PC-9 (cell line): ENCODE measurements at places on chromosomes 6 and 20. TPM values are rescaled to one million over a fixed set of nuclear protein-coding genes. Genes with fewer than 3 reads are reported as not detected.

DNA sequence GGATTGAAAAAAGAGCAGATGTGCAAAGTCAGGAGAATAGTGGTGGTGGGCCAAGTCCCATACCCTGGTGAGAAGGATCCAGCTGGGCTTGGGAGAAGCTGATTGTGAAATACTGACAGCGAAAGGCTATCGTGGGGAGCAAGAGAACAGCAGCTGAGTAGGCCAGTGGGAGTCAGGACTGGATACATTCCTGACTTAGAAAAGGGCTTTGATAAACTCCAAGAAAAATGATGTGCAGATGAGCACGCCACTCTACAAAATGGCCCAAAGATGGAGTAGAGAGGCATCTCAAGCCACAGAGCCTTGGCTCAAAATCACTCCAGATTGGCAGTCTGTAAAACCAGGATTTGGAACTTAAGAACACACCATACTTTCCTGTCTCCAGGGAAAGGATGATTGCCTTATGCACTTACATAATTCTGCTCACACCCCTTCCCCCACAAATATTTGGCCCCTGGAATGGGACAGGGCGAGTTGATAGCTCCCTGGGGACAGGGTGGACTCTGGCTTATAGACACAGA, 578.7 kb downstream of the MAFB start:
- no peak overlapping the region for H3K27ac ChIP-seq
- no peaks in the 10 kb centered on the region for H3K4me1 ChIP-seq
- H3K4me3 ChIP-seq: no peak overlapping the region
- no peaks in the 10 kb centered on the region for H3K36me3 ChIP-seq
- peaks cover 25% of the 10 kb centered on the region for H3K27me3 ChIP-seq

DNA sequence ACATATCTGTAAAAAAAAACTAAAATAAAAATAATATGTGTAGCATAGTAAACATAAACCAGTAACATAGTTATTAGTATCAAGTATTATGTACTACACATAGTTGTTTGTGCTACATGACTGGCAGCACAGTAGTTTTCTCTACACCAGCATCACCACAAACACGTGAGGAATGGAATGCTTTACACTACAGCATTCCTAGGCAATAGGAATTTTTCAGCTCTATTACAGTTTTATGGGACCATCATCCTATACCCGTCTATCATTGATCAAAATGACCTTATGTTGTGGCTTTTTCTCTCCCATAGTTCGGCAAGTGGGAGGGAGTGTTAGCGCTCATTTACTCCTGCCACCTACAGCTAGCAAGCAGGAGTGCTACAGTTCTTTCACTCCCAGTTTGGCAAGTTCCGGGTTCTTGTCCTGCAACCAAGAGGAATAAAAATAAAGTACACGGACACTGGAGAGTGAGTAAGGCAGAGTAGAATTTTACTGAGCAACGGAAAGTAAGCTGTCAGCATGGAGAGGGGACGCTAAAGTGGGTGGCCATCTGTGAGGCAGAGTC, 196.8 kb upstream of the HSF2 start:
- no peak for DNase-seq
- H3K27ac ChIP-seq: no peak overlapping the region
- H3K27me3 ChIP-seq: no peaks in the 10 kb centered on the region
- H3K4me1 ChIP-seq: no peaks in the 10 kb centered on the region
- H3K36me3 ChIP-seq: no peaks in the 10 kb centered on the region
- H3K4me3 ChIP-seq: no peak overlapping the region

GRCh38 chr20:46865824-46866223, 28.8 kb upstream of the EYA2 start:
- H3K36me3 ChIP-seq: no peaks in the 10 kb centered on the region
- peaks cover 14% of the 10 kb centered on the region; the same call in 1 of the 2 replicates for H3K27me3 ChIP-seq
- H3K4me3 ChIP-seq: no peak overlapping the region
- DNase-seq: no peak

DNA sequence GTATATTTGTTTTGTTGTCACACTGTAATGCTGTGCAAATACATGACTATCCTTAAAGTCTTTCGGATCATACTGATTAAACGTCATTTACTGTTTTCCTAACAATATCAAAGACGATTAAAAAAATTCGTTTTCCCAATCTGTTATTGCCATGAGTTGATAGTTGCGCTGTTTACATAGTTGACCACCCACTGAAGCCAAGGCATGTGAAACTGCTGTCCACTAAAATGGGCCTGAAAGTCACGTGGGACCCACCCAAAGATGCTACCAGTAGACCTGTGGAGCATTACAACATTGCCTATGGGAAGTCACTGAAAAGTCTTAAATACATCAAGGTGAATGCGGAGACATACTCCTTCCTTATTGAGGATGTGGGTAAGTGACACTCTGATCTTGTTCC, 28.1 kb downstream of the FNDC1 start:
- DNase-seq: no peak
- H3K27ac ChIP-seq: no peak overlapping the region
- no peaks in the 10 kb centered on the region for H3K36me3 ChIP-seq
- no peaks in the 10 kb centered on the region for H3K4me1 ChIP-seq
- no peak overlapping the region for H3K4me3 ChIP-seq
- H3K27me3 ChIP-seq: peaks cover 87% of the 10 kb centered on the region

DNA sequence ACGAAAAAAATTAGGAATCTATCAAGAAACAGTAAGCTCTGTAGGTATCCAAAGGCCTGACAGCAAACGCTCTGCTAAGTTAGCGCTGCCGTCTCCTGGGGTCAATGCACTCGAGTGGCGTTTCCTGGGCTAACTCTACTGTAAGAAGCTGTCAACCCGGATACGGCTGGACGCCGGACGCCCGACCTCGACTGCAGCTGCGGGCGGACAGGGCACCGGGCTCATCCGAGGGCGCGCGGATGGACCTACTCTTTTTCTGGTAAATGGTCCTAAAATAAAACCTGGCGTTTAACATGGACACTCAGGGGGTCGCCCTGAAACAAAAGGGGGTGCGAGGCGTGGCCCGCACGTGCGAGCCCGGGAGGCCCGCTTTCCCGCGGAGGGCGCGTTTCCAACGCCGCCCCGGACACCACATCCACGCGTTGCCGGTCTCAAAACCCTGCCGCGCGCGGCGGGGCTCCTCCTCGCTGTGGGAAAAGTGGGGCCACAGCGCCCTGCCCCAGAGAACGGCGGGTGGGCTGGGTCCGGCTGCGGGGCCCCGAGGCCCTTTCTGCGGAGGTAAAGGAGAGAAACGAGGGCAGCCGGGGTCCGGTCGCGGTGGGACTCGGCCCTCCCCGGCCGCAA, 537 bp downstream of the TCP1 start:
- H3K4me1 ChIP-seq: peaks cover 25% of the 10 kb centered on the region
- peak overlapping the region; percentile 45 for H3K27ac ChIP-seq
- peak overlapping the region; percentile 86 for H3K4me3 ChIP-seq
- no peak for DNase-seq
- H3K36me3 ChIP-seq: peaks cover 38% of the 10 kb centered on the region

DNA sequence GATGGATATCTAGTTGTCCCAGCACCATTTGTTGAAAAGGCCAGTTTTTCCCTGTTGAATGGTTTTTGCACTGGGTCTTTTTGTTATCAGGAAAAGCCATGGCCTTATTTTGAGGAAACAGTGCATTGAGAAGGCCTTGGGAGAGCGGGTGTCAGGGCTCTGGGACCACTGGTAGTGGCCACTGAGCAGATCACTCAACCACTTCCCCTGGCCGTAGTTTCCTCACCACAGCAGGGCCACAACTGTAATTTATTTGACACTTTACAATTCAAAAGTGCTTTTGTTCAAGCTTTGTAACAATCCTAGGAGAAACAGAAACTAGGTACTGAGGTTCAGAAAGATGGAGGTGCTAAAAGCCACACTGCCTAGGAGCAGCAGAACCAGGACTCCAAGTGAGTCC, 281.8 kb downstream of the GMDS start:
- H3K4me1 ChIP-seq: no peaks in the 10 kb centered on the region
- DNase-seq: no peak

- no peak for DNase-seq
- no peaks in the 10 kb centered on the region for H3K27me3 ChIP-seq
- no peak overlapping the region for H3K27ac ChIP-seq
- H3K4me1 ChIP-seq: no peaks in the 10 kb centered on the region
Observed at GRCh38 chr6:148001844-148002642, 340.6 kb upstream of the SASH1 start.

GRCh38 chr6:733431-734219, 40.7 kb upstream of the EXOC2 start:
- no peaks in the 10 kb centered on the region for H3K4me1 ChIP-seq
- H3K36me3 ChIP-seq: no peaks in the 10 kb centered on the region
- H3K27me3 ChIP-seq: peaks cover 20% of the 10 kb centered on the region
- no peak overlapping the region for H3K27ac ChIP-seq

- no peaks in the 10 kb centered on the region for H3K27me3 ChIP-seq
- no peak overlapping the region for H3K27ac ChIP-seq
Observed at GRCh38 chr6:18488526-18489270, 101.5 kb downstream of the RNF144B start.

- no peak for DNase-seq
- H3K36me3 ChIP-seq: no peaks in the 10 kb centered on the region
- no peaks in the 10 kb centered on the region for H3K4me1 ChIP-seq
- H3K27ac ChIP-seq: no peak overlapping the region
Observed at GRCh38 chr6:25899123-25899522, 25.1 kb upstream of the SLC17A3 start.

Gene ADGRF4
- 4.5 and 5.2 TPM in 2 replicates for total RNA-seq

- H3K36me3 ChIP-seq: no peaks in the 10 kb centered on the region
- DNase-seq: no peak
- H3K27ac ChIP-seq: no peak overlapping the region
Observed at GRCh38 chr6:51094271-51094670, 275.6 kb downstream of the TFAP2B start.

GRCh38 chr6:161561908-161562307, 288.0 kb upstream of the AGPAT4 start:
- H3K4me1 ChIP-seq: no peaks in the 10 kb centered on the region
- no peak overlapping the region for H3K27ac ChIP-seq
- no peak for DNase-seq
- H3K27me3 ChIP-seq: peaks cover 11% of the 10 kb centered on the region
- no peaks in the 10 kb centered on the region for H3K36me3 ChIP-seq
- H3K4me3 ChIP-seq: no peak overlapping the region

GRCh38 chr20:58633161-58634053, 17.7 kb upstream of the STX16 start:
- H3K4me3 ChIP-seq: no peak overlapping the region
- H3K27ac ChIP-seq: no peak overlapping the region
- H3K27me3 ChIP-seq: no peaks in the 10 kb centered on the region
- DNase-seq: no peak
- peaks cover 17% of the 10 kb centered on the region for H3K4me1 ChIP-seq

- no peaks in the 10 kb centered on the region for H3K27me3 ChIP-seq
- DNase-seq: no peak
- peak overlapping the region; percentile 22; the same call in 1 of the 2 replicates for H3K27ac ChIP-seq
- peak overlapping the region; percentile 52 for H3K4me3 ChIP-seq
- no peaks in the 10 kb centered on the region for H3K36me3 ChIP-seq
Observed at GRCh38 chr6:25138233-25138933, 140.8 kb upstream of the CARMIL1 start.

Gene BEND3
- total RNA-seq: 3.4 and 3.8 TPM in 2 replicates

DNA sequence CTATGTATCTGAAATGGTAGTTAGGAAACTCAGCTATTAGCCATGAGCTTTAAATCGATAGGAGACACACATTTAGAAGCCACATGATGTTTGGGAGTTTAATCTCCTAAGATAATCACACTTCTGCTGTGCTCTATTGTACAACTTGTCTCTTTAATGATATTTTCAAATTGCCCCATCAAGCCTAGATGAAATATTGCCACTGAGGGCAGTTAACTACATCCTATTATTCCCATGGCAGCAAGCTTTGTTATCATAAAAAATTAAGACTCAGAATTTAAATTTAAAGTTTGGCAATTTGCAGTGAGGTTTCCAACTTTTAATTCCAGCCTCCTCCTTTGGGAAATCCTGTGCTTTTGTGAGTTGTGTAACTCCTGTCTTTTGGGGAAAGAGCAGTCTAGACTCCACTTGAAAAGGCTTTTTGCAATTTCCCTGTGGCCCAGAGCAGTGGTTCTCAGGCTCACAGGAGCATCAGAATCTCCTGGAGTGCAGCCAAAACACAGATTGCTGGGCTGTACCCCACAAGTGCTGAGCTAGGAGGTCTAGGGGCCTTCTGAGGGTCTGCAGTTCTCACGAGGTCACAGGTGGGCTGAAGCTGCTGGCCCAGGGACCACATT, 792.4 kb downstream of the QKI start:
- no peak overlapping the region for H3K4me3 ChIP-seq
- DNase-seq: no peak
- H3K27ac ChIP-seq: no peak overlapping the region
- peaks cover 12% of the 10 kb centered on the region; the same call in 1 of the 2 replicates for H3K27me3 ChIP-seq

Gene SIRPD
- 0.37 and 0.53 TPM in 2 replicates for total RNA-seq

- H3K27me3 ChIP-seq: no peaks in the 10 kb centered on the region
- H3K36me3 ChIP-seq: peaks cover 15% of the 10 kb centered on the region
- no peak overlapping the region for H3K4me3 ChIP-seq
- no peak for DNase-seq
- H3K4me1 ChIP-seq: no peaks in the 10 kb centered on the region
Observed at GRCh38 chr20:62330576-62331317, 27.9 kb downstream of the ADRM1 start.

Gene GINS1
- total RNA-seq: 26.6 and 27.8 TPM in 2 replicates

GRCh38 chr6:29887330-29887818, 55.0 kb upstream of the HLA-A start:
- no peaks in the 10 kb centered on the region for H3K36me3 ChIP-seq
- no peak overlapping the region for H3K27ac ChIP-seq
- no peaks in the 10 kb centered on the region for H3K27me3 ChIP-seq
- H3K4me1 ChIP-seq: no peaks in the 10 kb centered on the region

Gene SDCBP2
- 12.3 and 14.8 TPM in 2 replicates for total RNA-seq

- H3K36me3 ChIP-seq: peaks cover 9% of the 10 kb centered on the region; the same call in 1 of the 2 replicates
- H3K4me1 ChIP-seq: 0 out of 2 replicates have a peak, but pooled peaks cover 3% of the 10 kb centered on the region
- no peak for DNase-seq
- no peak overlapping the region for H3K27ac ChIP-seq
- H3K4me3 ChIP-seq: no peak overlapping the region
- no peaks in the 10 kb centered on the region for H3K27me3 ChIP-seq
Observed at GRCh38 chr20:44009679-44009992, 95.0 kb downstream of the TOX2 start.

GRCh38 chr6:90978046-90978445, 391.2 kb upstream of the MAP3K7 start:
- no peak for DNase-seq
- H3K4me1 ChIP-seq: no peaks in the 10 kb centered on the region
- no peaks in the 10 kb centered on the region for H3K27me3 ChIP-seq
- no peaks in the 10 kb centered on the region for H3K36me3 ChIP-seq

- DNase-seq: no peak
- H3K27ac ChIP-seq: no peak overlapping the region
- H3K27me3 ChIP-seq: no peaks in the 10 kb centered on the region
- H3K4me3 ChIP-seq: no peak overlapping the region
- H3K36me3 ChIP-seq: no peaks in the 10 kb centered on the region
Observed at GRCh38 chr6:93300661-93301060, 118.7 kb downstream of the EPHA7 start.

GRCh38 chr20:50746138-50746940, 15.0 kb downstream of the PARD6B start:
- H3K27me3 ChIP-seq: no peaks in the 10 kb centered on the region
- peak overlapping the region; percentile 76 for H3K27ac ChIP-seq
